ENCODE measurements at places on chromosomes 13 and 19.

- no peak for DNase-seq
Measured at GRCh38 chr13:111346101-111346680, 25.7 kb downstream of the TEX29 start.

- DNase-seq: no peak
Measured at GRCh38 chr19:13220847-13221246, 70.6 kb downstream of the IER2 start.

- no peak for DNase-seq
Measured at GRCh38 chr19:56211718-56212117, 9.6 kb downstream of the ZSCAN5C start.

- no peak for DNase-seq
Measured at GRCh38 chr19:33339016-33339984, 34.2 kb upstream of the CEBPG start.

- no peak for DNase-seq
Measured at GRCh38 chr13:113801289-113801961, 42.4 kb downstream of the TMEM255B start.

GRCh38 chr19:48873476-48874302, 1.5 kb downstream of the PPP1R15A start:
- no peak for DNase-seq

DNA sequence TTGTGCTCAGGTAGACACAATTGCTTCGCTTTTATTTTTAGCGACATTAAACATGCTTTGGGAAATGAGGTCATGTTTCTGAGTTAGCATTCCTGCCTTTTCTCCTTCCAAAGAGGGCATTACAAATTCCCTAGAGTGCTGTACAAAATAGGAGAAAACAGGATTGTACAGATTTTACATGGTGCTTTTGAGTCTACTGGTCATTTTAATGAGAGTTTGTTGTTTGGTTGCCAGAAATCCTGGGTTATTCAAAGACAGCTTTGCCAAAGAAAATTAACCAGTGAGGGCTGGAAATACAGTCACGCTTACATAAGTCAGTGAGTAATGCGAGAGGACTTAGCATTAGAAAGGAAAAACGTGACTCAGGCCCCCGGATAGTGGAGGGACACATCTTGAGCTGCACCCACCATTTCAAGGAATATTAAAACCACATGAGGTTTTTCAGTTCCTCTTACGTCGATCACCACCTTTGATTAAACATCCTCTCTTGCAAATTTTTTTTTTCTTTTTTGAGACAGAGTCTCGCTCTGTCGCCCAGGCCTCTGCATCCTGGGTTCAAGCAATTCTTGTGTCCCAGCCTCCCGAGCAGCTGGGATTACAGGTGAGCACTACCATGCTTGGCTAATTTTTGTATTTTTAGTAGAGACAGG, 55.4 kb downstream of the SACS start:
- peak; percentile 49 for DNase-seq

DNA sequence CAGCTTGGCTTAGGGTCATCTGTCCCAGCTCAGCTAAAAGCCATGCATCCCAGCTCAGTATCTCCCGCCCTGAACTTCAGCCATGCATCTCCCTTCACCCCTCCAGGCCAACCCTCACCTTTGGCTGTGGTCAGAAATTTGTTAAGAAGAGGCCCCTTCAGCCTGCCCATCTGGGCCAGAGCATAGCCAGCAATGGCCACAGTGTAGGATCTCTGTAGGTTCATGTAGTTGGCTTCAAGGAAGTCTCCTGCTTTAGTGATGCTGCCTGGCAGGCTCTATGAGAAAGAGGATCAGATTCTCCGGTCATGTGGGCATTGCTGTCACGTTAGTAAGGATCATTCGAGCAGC, 16.6 kb upstream of the TNFSF14 start:
- no peak for DNase-seq

GRCh38 chr13:35961461-35962220, 169.5 kb downstream of the DCLK1 start:
- no peak for DNase-seq

- DNase-seq: no peak
Measured at GRCh38 chr19:10604460-10604980, 17.4 kb upstream of the AP1M2 start.

DNA sequence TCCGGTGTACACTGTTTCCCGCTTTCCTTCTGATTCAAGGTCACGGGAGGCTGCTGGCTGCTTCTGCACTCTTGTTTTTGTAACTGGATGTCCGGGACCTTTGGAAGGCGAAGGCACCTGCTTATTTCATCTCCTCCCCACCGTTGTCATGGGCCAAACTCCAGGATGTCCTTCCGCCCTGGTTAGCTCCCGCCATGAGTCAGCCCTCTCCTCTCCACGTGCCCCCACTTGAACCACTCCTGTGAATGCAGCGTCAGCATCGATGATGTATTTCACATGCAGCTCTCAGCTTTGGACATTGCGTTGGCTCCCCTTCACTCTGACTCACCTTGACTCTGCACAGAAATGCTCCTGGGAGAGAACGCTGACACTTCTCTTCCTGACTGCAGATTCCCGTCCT, 5.5 kb upstream of the GALP start:
- no peak for DNase-seq

GRCh38 chr13:103306163-103306562, 239.9 kb upstream of the SLC10A2 start:
- no peak for DNase-seq

GRCh38 chr13:108322206-108322824, 52.8 kb downstream of the TNFSF13B start:
- DNase-seq: peak; percentile 43

GRCh38 chr13:109810761-109811510, 24.6 kb upstream of the IRS2 start:
- DNase-seq: no peak

DNA sequence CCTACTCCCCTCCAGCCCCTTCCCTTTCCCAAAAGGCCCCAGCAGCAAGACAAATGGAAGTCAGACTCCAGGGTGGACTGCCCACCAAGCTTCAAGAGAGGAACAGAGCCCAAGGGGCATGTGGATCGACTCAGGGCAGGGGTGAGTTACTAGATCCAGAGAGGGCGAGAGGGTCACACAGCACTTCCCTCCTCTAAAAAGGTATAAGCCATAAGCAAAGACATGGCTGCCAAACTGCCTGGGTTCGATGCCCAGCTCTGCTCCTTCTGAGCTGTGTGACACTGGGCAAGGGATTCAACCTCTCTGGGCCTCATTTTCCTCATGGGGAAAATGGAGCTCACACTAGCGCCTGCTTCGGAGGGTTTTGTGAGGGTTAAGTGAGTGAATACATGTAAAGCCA, 3.8 kb downstream of the PPP1R14A start:
- DNase-seq: no peak

GRCh38 chr13:101691341-101691860, 238.9 kb downstream of the ITGBL1 start:
- DNase-seq: no peak

GRCh38 chr19:38657633-38658222, 10.3 kb downstream of the ACTN4 start:
- DNase-seq: no peak

GRCh38 chr13:99376132-99376531, 68.9 kb upstream of the GPR183 start:
- DNase-seq: no peak

- no peak for DNase-seq
Measured at GRCh38 chr13:111859354-111860230, 207.4 kb upstream of the SOX1 start.

GRCh38 chr19:3024870-3025548, 4.1 kb downstream of the TLE2 start:
- no peak for DNase-seq

GRCh38 chr13:50948601-50949000, 39.0 kb downstream of the RNASEH2B start:
- DNase-seq: no peak

DNA sequence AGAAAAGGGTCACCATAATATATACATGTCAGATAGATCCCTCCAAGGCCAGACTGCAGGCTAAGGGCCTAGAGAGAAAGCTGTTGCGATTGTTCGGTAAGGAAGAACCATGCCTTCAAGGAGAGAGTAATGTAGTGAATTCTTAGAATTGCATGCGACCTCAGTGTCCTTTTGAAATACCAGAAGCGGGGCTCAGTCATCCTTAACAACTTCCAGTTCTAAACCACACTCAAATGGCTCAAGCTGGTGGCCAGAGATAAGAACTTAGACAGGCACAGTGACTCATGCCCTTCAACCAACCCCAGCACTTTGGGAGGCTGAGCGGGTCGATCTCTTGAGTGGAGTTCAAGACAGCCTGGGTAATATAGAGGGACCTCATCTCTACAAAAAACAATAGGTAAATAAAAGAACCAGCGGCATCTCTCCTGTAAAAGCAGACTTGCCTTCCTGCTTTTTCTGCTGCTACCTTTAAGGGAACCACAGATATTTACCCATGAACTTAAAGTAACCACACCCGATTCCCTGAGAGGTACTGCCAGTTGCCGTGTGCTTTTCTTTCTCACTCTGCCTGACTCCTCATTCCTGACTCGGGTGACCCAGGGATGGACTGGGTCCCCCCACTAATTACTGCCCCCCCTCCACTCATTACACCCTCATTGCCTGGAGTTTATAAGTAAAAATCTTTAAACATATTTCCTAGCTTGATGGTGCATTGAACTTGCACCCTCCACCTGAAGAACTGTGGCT, 15.4 kb upstream of the SIGLEC6 start:
- DNase-seq: peak; percentile 90

- no peak for DNase-seq
Measured at GRCh38 chr13:21020581-21020980, 40.8 kb downstream of the LATS2 start.

- DNase-seq: no peak
Measured at GRCh38 chr19:6527893-6528543, 2.8 kb upstream of the TNFSF9 start.

DNA sequence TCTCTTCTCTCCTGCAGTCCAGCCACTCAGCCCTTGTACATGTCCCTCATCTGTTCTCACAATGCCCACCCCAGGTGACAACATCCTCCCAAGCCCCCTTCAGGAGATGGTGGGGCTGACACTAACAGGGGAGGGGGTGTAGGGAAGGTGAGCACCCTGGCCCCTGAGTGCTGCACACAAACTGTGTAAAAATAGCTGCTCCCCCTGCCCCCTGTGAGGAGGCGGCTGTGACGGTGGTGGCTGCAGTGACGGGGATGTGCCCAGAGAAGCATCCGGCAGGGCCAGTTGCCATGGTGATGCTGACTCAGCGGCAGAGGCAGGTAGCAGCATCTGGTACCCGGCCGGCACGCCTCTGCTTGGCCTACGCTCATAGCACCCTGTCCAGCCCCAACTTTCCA, 13.0 kb upstream of the JUND start:
- DNase-seq: no peak

DNA sequence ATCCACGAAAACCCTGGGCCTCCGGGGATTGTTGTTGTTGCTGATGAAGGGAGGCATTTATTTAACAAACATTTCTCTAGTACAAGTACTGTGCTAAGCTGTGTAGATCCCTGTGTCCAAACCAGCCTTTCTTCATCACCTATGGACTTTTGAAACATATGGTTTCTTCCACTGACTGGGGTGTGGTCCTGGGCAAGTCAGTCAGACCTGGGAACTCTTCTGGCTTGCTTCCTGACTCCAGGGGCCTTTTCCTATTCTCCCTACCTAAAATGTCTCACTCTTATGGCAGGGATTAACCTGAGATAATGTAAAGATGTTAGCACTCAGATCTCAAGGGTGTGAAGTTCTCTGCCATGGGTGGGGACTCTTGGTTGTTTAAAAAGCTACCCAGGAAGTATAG, 46.8 kb downstream of the EFNB2 start:
- DNase-seq: no peak

- no peak for DNase-seq
Measured at GRCh38 chr13:59834801-59835200, 328.9 kb downstream of the DIAPH3 start.

DNA sequence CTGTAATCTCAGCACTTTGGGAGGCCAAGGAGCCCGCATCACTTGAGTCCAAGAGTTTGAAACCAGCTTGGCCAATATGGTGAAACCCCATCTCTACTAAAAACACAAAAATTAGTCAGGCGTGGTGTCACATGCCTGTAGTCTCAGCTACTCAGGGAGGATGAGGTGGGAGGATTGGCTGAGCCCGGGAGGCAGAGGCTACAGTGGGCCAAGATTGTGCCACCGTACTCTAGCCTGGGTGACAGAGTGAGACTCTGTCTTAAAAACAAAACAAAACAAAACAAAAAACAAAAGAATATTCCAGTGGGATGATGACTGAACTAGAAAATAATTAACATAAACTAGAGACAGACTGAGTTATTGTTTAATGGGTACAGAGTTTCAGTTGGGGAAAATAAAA, 81.7 kb upstream of the ABCC4 start:
- no peak for DNase-seq

DNA sequence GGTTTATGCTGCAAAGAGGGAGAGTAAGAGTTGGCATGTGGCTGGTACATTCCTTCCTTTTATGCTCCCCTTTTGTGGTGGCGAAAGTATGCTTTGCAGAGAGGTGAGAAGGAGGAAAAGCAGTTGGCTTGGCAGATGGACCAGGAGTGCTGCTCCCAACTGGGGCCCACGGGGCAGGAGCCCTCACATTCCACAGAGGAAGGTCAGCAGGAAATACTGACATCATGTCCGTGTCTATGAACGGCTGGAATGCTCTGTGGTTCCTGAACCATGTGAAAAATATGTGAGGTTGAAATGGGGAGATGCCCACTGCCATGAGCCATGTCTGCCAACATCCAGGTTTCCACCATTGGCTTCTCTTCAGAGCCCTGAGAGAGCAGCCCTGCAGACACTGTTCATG, 33.3 kb upstream of the GAS6 start:
- DNase-seq: no peak

DNA sequence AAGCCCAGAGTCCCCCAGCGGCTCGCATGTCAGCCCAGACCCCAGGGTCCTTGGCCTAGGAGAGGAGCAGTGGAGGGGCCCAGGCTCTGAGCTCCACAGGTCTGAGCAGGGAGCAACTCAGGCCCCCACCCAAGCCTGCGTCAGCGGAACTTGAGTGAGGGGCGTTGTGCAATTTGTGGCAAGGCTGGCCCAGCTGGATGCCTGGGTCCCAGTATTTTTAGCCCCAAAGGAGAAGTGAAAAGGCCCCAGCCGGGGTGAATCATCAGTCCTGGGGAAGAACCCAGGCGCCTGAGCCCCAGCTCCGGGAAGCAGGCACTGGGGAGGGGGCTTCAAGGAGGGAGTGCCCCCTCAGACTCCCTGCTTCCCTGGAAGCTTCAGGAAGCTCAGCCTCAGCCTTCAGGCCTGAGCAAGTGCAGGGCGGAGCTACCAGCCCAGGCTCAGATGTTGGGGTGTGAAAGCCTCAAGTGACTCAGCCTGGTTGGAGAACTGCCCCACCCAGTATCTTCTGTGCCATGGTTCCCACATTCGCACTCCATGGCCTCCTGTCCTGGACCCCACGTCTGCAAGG, 7.2 kb downstream of the MED29 start:
- no peak for DNase-seq

GRCh38 chr19:51094696-51095279, 12.1 kb upstream of the KLK14 start:
- no peak for DNase-seq

GRCh38 chr19:2488942-2489731, 13.2 kb downstream of the GADD45B start:
- DNase-seq: no peak

All from KG1 (cell line).